ENCODE measurements at places on chromosomes 11 and 22. TPM values are rescaled to one million over a fixed set of nuclear protein-coding genes. Genes with fewer than 3 reads are reported as not detected.

The CASP12 gene
- not detected for total RNA-seq

The ST13 gene
- total RNA-seq, result 91.5 TPM

The RASGRP2 gene
- 12.1 TPM for total RNA-seq

GRCh38 chr11:112132737-112133136, 31.2 kb downstream of the IL18 start:
- H3K27me3 ChIP-seq, result no peaks in the 10 kb centered on the region
- H3K4me3 ChIP-seq, result no peak overlapping the region
- H3K36me3 ChIP-seq, result no peaks in the 10 kb centered on the region
- H3K4me1 ChIP-seq, result no peaks in the 10 kb centered on the region
- no peak overlapping the region for H3K27ac ChIP-seq

GRCh38 chr11:19493446-19494213, 219.0 kb upstream of the NAV2 start:
- H3K27me3 ChIP-seq, result no peaks in the 10 kb centered on the region
- no peak overlapping the region for H3K4me3 ChIP-seq
- DNase-seq, result no peak
- H3K27ac ChIP-seq, result no peak overlapping the region

- H3K36me3 ChIP-seq, result no peaks in the 10 kb centered on the region
- DNase-seq, result no peak
- no peak overlapping the region for H3K27ac ChIP-seq
- no peaks in the 10 kb centered on the region for H3K27me3 ChIP-seq
- H3K4me1 ChIP-seq, result no peaks in the 10 kb centered on the region
Observed at GRCh38 chr11:98090861-98091505, 929.8 kb upstream of the CNTN5 start.

DNA sequence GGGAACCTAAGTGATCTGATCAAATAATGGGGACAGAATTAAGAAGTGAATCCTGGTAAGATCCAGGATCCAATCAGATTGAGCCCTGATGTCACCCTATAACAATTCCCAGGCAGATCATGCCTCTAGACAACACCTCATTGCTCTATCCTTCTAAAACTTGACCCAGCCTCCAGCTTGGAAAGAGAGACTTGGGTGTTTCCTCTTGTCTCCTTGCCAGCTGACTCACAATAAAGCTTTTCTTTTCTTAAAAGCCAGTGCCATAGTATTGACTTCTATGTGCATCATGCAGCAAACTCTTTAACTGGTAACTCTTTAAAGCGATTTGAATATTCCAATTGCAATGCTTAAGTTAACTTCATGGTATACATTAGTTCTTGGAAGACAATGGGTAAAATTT, 109.6 kb upstream of the CHORDC1 start:
- H3K27ac ChIP-seq, result no peak overlapping the region
- H3K36me3 ChIP-seq, result no peaks in the 10 kb centered on the region
- DNase-seq, result no peak
- no peaks in the 10 kb centered on the region for H3K27me3 ChIP-seq
- H3K4me3 ChIP-seq, result no peak overlapping the region

DNA sequence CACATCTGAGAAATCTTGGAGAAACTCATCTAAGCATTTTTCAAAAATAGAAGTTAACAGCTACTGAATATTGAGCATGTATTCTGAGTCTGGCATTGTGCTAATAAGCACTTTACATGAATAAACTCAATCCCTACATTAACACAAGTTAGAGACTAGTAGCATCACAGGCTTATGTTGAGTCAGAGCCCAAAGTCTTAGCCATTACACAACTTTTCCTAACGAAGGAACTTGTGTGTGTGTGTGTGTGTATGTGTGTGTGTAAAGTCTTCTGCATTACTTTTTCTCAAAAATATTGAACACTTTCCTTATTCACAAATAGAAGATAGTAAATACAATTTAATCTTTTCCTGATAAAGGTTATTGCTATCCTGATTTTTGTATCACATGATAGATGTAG, 8.7 kb upstream of the CLPB start:
- no peaks in the 10 kb centered on the region for H3K36me3 ChIP-seq
- H3K4me3 ChIP-seq, result no peak overlapping the region
- peaks cover 3% of the 10 kb centered on the region for H3K4me1 ChIP-seq
- H3K27ac ChIP-seq, result no peak overlapping the region
- DNase-seq, result no peak

- DNase-seq, result no peak
- no peaks in the 10 kb centered on the region for H3K27me3 ChIP-seq
- H3K36me3 ChIP-seq, result peaks cover 5% of the 10 kb centered on the region
- H3K4me3 ChIP-seq, result no peak overlapping the region
Observed at GRCh38 chr11:67647471-67647870, 3.1 kb downstream of the ACY3 start.

DNA sequence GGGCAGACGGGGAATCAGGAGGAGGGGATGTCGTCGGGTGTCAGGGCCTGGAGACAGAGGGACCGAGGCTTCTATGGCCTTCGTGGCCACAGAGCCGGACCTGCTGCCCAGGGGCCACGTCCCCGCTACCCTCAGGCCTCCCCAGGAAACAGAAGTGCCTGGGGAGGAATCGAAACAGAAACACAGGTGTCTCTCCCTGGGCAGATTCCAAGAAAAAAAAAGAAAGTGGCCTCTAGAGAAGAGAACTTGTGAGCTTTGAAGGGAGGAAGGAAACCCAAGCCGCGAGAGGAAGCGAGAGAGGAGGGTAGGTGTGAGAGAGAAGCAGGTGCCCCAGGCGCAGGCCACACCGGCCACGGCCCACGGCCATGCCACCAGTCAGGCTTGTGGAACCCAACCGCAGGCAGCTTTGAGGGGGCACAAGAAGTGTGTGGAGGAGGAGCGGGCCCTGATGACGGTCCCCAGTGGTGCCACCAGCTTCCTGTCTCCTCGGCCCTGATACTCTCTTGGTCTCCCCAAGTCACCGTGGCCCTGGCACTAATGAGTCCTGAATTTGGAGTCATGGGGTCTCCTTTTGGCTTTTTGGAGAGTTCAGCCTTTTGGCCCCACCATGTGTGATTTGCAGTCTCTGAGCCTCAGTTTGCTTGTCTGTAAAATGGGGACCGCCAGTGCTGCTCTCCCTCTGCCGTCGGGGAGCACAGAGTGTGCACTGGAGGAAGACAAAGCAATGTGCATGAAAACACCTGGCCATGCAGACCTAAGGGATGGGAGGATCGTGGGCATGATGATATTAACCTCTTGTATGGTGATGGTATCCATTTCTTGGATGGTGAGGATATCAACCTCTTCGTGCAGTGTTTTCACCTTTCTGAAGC, 25.2 kb downstream of the LIF start:
- H3K4me3 ChIP-seq, result no peak overlapping the region
- DNase-seq, result no peak
- peak overlapping the region; percentile 20 for H3K27ac ChIP-seq

DNA sequence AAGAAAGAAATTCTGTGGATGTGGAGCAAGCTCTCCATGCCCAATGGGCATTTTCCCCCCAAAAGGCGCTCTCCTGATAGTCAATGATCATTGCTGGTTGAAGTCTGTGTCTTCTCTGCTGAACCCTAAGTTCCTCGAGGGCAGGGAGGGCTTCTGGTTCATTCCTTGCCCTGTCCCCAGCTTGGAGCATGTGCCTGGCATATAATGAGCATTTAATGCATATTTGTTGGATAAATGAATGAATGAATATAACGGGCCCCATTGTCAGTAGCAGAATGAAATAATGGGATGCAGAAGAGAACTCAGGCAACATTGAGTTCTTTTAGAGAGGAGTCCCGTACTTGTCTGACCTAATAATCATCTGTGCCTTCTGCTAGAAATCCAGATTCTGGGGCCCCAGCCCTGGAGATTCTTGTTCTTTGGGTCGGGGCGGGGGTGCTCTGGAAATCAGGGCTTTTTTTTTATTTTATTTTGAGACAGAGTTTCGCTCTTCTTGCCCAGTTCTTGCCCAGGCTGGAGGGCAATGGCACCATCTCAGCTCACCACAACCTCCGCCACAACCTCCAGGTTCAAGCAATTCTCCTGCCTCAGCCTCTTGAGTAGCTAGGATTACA, 64.4 kb downstream of the CD82 start:
- no peak for DNase-seq
- no peak overlapping the region for H3K4me3 ChIP-seq
- no peaks in the 10 kb centered on the region for H3K27me3 ChIP-seq

GRCh38 chr22:46763051-46763705, 728 bp downstream of the TBC1D22A start:
- no peaks in the 10 kb centered on the region for H3K36me3 ChIP-seq
- H3K27me3 ChIP-seq, result no peaks in the 10 kb centered on the region
- no peak for DNase-seq
- H3K27ac ChIP-seq, result peak overlapping the region; percentile 98

The MRPL11 gene
- 24.7 TPM for total RNA-seq

GRCh38 chr11:23226331-23227077, 366.2 kb upstream of the CCDC179 start:
- no peaks in the 10 kb centered on the region for H3K36me3 ChIP-seq
- no peak for DNase-seq
- H3K27ac ChIP-seq, result no peak overlapping the region
- no peaks in the 10 kb centered on the region for H3K4me1 ChIP-seq

DNA sequence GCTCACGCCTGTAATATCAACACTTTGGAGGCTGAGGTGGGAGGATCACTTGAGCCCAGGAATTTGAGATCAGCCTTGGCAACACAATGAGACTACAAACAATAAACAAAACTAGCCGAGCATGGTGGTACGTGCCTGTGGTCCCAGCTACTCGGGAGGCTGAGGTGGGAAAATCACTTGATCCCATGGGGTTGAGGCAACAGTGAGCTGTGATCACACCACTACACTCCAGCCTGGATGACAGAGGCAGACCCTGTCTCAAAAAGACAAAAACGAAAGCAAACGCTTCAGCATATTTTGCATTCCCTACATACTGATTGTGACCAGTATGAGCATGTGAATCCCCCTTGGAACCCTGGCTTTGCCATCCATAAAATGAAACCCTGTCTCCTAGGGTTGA, 33.9 kb upstream of the MN1 start:
- H3K36me3 ChIP-seq, result no peaks in the 10 kb centered on the region
- DNase-seq, result no peak
- H3K27ac ChIP-seq, result no peak overlapping the region

The SCGB2A2 gene
- total RNA-seq, result not detected

- no peaks in the 10 kb centered on the region for H3K4me1 ChIP-seq
- DNase-seq, result no peak
- H3K27me3 ChIP-seq, result no peaks in the 10 kb centered on the region
- H3K36me3 ChIP-seq, result peaks cover 2% of the 10 kb centered on the region
- H3K4me3 ChIP-seq, result no peak overlapping the region
Observed at GRCh38 chr11:14607713-14608112, 35.9 kb upstream of the PDE3B start.

- no peaks in the 10 kb centered on the region for H3K27me3 ChIP-seq
- H3K4me1 ChIP-seq, result no peaks in the 10 kb centered on the region
- H3K36me3 ChIP-seq, result no peaks in the 10 kb centered on the region
- no peak overlapping the region for H3K4me3 ChIP-seq
Observed at GRCh38 chr11:31783252-31783651, 27.9 kb downstream of the PAX6 start.

GRCh38 chr11:110962921-110963320, 250.7 kb upstream of the ARHGAP20 start:
- no peak for DNase-seq
- no peak overlapping the region for H3K4me3 ChIP-seq
- H3K36me3 ChIP-seq, result no peaks in the 10 kb centered on the region
- no peak overlapping the region for H3K27ac ChIP-seq
- H3K4me1 ChIP-seq, result no peaks in the 10 kb centered on the region

The OR52K1 gene
- total RNA-seq, result not detected

- no peak overlapping the region for H3K27ac ChIP-seq
- DNase-seq, result no peak
- no peaks in the 10 kb centered on the region for H3K27me3 ChIP-seq
- no peaks in the 10 kb centered on the region for H3K36me3 ChIP-seq
Observed at GRCh38 chr11:64923151-64923661, 1.3 kb upstream of the PPP2R5B start.

- H3K36me3 ChIP-seq, result peaks cover 30% of the 10 kb centered on the region
- H3K4me1 ChIP-seq, result peaks cover 4% of the 10 kb centered on the region
- DNase-seq, result no peak
- no peaks in the 10 kb centered on the region for H3K27me3 ChIP-seq
- H3K4me3 ChIP-seq, result no peak overlapping the region
- H3K27ac ChIP-seq, result no peak overlapping the region
Observed at GRCh38 chr22:46240506-46240905, 9.6 kb downstream of the CDPF1 start.

The PDGFD gene
- total RNA-seq, result 1.5 TPM

DNA sequence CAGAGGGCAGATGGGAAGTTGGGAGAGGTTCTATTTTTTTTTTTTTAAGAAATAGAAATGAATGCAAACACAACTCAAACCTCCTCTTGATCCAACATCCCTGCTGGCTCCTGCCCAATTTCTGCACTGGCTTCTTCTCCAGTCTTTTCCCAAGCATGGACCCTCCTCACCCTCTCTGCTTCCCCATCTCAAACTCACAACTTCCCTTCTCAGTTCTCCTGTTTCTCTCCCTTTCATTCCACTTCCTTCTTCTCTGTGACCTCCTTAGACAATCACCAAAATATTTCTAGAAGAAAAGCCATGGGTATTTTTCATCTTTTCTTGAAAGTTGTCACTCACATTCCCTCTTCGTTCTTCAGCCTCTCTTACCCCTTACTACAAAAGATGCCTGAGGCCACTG, 85.2 kb upstream of the VPREB1 start:
- no peak overlapping the region for H3K27ac ChIP-seq
- no peaks in the 10 kb centered on the region for H3K27me3 ChIP-seq
- no peaks in the 10 kb centered on the region for H3K4me1 ChIP-seq
- H3K4me3 ChIP-seq, result no peak overlapping the region

GRCh38 chr22:45064313-45065278, 54.8 kb upstream of the PHF21B start:
- no peak overlapping the region for H3K4me3 ChIP-seq
- no peak overlapping the region for H3K27ac ChIP-seq
- no peaks in the 10 kb centered on the region for H3K36me3 ChIP-seq
- DNase-seq, result no peak
- H3K27me3 ChIP-seq, result peaks cover 2% of the 10 kb centered on the region
- no peaks in the 10 kb centered on the region for H3K4me1 ChIP-seq

The PPP2R5B gene
- total RNA-seq, result 6.6 TPM

The MYH9 gene
- 123 TPM for total RNA-seq

DNA sequence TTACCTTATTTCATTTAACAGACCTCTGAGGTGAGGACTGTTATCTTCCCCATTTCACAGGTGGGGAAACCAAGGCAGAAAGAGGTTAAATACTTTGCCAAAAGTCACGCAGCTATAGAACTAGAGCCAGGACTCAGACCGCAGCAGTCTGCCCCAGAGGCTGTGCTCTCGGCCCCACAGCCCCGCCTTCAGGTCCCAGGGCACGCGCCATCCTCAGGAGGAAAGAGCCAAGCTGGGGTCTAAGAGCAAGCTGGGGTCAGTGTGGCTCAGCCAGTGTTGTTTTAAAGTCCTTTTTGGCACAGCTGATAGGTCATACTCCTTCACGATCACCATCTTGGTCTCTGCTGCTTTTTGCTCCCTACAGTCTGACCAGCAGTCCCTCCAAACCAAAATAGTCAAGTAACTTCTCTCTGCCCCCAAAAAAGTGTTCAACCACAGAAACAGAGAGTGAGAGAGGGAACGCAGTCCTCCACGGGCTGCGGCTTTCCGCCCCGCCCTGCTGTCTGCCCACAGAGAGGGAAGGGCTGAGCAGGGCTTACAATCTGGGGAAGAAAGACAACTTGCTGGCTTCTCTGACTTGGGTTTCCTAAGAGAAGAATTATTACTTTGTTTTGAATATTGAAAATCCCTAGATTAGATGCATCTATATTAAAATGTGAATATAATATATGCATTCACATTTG, 137.2 kb upstream of the OPCML start:
- no peaks in the 10 kb centered on the region for H3K4me1 ChIP-seq
- DNase-seq, result no peak
- no peak overlapping the region for H3K27ac ChIP-seq
- H3K27me3 ChIP-seq, result peaks cover 4% of the 10 kb centered on the region
- H3K36me3 ChIP-seq, result no peaks in the 10 kb centered on the region
- no peak overlapping the region for H3K4me3 ChIP-seq

The ESAM gene
- 9.8 TPM for total RNA-seq

The TH gene
- total RNA-seq, result not detected

The DBX1 gene
- total RNA-seq, result not detected

Data from liver (tissue), 10 donors.